AG04449 (cell line): ENCODE measurements at places on chromosomes 6 and 20.

- no peak for DNase-seq
These were observed 8.2 kb downstream of the STX7 start for GRCh38 chr6:132504757-132505156.

DNA sequence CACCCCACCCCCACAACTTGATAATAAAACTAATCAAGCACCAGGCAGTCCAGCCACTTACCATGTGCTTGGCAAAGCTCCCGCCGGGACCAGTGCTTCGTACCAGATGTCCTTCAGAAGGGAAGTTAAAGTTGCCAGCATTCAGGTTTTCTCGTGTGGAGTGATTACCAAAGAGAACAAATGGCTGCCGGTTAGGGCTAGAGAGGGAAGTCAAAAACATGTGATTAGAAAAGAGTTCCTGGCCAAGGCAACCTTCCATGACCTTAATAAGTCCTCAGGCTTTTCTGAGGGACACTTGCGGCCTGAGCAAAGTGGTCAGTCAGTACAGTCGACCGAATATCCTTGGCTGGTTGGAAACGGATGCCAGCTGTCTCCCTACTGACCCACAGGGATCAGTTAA, 67.0 kb downstream of the DNAAF9 start:
- DNase-seq = no peak

DNA sequence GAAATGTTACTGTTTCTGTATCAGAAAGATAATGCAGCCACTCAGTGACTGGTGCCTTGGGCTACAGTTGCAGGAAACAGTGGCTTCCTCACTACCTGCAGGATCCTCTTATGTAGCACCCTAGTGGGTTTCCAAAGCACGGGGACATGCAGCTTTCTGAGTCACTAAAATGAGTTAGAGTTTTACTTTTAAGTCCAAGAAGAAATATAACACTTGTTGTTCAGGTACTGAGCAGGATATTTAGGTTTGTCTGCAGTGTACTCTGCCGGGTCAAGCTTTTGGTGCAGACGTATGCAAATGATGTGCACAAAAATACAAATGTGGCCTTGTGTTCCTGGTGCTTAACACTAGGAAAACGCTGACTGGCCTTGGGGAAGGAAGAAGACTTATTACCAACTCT, 22.0 kb downstream of the ACSS1 start:
- DNase-seq = no peak

DNA sequence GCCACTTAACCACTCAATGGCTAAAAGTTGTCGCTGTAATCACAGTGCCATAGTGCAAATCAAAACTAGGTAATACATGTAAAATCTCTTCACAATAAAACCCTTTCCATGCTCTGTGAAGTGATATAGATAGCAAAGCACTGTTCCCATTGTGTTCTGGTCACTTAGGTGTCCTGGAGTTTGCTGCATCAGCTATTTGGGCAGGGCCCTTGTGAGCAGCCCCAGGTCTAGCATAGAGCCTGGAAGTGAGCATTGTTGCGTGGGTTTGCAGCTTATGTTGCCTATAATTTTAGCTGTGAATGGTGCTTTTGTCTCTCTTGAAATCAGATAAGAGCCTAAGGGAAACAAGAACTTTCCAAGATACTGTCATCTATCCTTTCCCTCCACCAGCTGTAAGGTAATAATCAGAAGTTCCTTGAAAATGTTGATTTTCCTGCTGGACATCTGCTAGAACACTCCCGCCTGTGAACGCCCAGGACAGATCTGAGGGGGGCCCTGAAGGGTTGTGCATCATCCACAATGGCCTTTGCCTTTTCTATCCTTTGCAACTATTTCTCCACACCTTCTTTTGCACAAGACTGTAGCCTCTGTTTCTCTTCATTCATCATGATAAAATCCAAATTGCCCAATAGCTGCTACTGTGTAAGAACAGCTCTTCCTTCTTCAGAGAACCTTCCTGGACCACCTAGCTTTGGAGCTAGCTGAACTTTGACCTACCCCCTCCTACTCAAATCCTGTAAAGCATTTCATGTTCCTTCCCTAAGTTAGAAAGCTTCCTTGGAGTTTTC, 57.0 kb downstream of the TNFAIP3 start:
- no peak for DNase-seq

GRCh38 chr6:128598571-128598970, 78.2 kb upstream of the PTPRK start:
- no peak for DNase-seq

- DNase-seq = no peak
These were observed 472.3 kb downstream of the MMUT start for GRCh38 chr6:48990739-48991138.

DNA sequence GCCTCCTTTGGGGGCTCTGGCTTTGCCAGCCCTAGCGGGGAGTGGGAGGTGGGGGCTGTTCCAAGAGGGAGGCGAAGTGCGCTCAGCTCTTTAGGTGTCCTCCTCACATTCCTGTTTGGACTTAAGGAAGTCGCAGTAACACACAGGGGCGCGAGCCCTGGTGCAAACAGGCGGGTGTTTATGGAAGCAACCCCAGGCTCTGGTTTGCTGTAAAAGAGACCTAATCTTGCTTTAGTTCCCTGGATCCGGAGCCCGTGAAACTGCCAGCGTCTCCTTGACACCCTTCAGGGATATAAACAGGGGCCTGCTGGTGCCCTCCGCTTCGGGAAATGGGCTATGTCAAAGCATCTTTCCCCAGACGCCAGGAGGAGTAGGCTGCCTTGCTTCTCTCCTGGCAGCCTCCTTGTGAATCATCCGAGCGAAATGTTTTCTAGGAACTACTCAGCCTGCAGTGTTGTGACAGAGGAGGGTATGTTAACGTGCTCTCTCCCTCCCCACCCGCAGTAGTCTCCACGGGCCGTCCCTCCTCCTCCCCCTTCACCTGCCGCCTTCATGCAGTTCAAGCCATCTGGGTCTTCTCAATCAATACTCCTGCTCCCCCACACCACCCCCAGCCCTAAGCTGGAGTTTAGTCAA, 168.0 kb upstream of the LRFN2 start:
- DNase-seq = no peak
